Lower lobe of right lung (tissue), 2 donors: ENCODE measurements at places on chromosomes 1 and 21. TPM values are rescaled to one million over a fixed set of nuclear protein-coding genes. Genes with fewer than 3 reads are reported as not detected.

DNA sequence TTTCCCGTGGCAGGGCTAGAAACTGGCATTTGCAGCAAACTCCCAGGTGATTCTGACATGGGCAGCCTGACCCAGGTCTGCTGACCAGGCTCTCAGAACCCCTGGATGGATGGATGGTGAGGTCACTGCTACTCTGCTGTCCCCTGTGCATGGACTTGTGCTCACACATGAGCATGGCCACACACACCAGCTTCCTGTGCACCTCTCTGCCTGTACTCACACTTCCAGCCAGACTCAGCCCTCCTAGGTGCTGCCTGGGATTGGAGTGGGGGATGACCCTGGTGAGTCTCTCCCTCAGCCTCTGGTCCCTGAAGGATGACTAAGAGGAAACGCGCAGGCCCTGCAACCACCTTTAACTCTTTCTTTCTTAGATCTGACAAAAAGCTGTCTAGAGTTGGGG, 361.1 kb downstream of the HHAT start:
- no peaks in the 10 kb centered on the region for H3K27me3 ChIP-seq
- H3K4me1 ChIP-seq = no peaks in the 10 kb centered on the region
- no peak overlapping the region for H3K27ac ChIP-seq
- no peaks in the 10 kb centered on the region for H3K36me3 ChIP-seq

GRCh38 chr1:116726872-116727820, 27.1 kb upstream of the CD2 start:
- no peak for DNase-seq
- no peak overlapping the region for H3K4me3 ChIP-seq
- no peaks in the 10 kb centered on the region for H3K36me3 ChIP-seq
- no peak overlapping the region for H3K27ac ChIP-seq

DNA sequence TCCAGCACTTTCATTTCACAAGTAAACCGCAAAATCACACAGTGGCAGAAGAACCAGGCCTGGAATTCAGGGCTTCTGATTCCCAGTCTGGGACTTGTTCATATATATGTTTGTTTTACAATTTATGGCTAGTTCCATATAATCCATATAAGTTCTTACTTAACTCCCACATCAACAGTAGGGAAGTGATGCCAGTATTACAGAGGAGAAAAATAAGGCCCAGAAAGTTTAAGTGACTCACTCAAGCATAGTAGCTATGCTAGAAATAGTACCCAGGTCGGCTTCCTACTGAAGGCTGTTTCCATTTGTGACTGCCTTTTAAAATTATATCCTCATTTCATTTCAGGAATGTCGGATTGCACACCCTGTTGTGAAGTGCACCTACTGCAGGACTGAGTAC, 1.4 kb downstream of the FAM76A start:
- H3K27me3 ChIP-seq = no peaks in the 10 kb centered on the region
- no peak for DNase-seq
- peak overlapping the region; percentile 74 for H3K4me3 ChIP-seq

DNA sequence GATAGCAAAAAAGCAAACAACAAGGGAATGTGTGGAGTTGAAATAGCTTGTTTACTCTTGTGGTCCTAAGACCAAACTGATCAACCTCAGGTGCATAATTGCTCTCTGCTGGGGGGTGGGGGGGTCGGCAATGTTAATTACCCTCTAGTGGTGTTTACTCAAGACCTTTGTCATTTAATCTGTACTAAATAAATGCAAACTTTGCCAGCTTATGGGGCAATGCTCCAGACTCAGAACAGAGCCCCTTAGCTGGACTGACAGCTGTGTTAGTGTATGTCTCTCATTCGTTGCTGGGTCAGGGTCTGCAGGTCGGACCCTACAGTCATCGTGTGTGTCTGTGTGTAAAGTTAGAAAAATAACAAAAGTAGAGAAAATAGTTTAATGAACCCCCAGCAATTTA, 7.2 kb upstream of the SLC44A3 start:
- H3K27me3 ChIP-seq = no peaks in the 10 kb centered on the region
- no peak overlapping the region for H3K4me3 ChIP-seq
- H3K27ac ChIP-seq = no peak overlapping the region
- H3K36me3 ChIP-seq = no peaks in the 10 kb centered on the region
- H3K4me1 ChIP-seq = no peaks in the 10 kb centered on the region

ANGPTL7 gene
- 0.80 TPM for total RNA-seq
